ENCODE measurements at places on chromosomes 7 and 10.
A peak's percentile ranks its signal among the peaks of the same experiment; 100 is the strongest.

DNA sequence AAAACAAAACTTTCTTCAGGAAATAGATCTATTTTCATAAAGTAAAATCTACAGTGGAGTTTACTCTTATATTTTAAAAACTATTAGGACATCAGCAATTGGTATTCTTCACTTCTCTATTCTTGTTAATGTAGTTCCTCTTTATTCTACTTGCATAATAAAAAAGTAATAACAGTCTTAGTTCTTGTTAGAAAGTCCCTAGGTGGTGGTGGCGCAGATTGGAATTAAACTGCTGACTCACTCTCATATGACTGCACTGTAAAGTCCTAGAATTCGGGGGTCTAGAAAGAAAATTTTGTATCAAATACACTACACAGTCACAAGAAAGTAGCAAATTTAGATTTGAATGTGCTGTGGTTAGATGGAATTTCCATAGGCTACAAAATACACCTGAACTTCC, 44.6 kb upstream of the TES start:
- DNase-seq = no peak

DNA sequence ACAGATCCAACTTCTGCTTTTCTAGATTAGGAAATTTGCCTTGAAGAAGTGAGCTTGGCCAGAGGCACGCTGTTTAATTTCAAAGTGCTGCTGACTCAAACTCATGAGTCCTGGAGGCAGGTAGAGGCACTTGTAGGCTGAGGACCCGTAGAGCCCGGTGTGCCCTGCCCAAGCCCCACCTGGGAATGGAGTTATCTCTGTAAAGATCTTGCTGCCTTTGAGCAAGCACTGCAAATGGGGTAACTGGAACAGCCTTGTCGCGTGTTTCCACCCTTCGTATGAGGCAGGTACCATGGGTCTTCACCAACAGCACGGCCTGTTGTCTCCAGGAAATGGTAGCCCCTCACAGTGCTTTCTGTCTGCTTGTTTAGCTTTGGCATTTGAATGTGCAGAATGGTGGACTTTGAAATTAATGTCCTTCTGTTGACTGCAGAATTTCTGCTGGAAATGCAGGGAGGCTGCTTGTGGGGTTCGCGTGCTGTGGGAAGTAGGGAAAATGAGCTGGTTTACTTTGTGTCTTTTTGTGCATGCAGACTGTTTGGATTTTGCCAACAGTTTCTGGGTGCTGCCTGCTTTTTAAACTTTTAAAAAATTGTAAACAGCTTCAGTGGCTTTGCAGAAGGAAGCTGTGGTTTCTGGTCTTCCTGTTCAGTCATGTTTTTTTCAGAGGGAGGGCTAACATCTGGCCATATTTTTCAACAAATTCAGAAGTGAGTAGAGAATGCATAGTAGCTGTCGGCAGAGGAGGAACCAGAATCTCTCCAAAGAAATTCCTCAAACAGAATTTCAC, 27.2 kb downstream of the CCM2 start:
- DNase-seq = no peak

DNA sequence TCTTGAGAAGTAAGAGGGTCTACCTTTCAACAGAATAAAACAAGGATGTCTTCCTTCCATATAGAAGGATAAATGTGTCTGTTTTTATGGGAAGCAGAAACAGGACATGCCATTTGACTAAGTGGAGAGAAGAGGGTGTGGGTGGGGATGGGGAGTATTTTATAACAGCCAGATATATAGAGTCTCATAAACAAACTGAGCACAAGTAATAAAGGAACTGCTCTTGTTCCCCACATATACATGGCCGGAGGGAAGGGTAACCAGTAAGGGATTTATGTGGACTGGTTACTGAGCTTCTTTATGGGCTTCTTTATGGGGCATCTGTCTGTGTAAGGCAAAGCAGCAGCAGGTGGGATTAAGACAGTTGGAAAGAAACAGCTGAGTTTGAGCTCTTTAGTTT, 558.1 kb downstream of the REEP3 start:
- no peak for DNase-seq

DNA sequence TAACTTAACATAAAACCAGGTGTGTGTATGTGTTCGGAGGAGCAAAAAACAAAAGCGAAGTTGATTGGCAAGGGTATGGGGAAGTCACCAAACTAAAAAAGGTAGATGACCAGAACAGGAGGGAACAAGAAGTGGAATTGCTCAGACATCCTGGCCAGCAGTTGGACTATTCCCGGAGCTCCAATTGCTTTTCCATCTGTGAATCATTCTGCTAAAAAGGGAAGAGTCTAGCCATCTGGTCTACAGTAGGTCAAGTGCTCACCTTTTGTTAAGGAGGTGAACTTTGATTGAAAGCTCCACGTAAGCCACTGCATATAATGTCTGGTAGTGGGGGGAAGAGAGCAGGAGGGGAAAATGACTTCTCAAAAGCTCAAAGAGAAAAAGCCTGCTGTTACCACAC, 50.0 kb upstream of the BET1 start:
- no peak for DNase-seq

DNA sequence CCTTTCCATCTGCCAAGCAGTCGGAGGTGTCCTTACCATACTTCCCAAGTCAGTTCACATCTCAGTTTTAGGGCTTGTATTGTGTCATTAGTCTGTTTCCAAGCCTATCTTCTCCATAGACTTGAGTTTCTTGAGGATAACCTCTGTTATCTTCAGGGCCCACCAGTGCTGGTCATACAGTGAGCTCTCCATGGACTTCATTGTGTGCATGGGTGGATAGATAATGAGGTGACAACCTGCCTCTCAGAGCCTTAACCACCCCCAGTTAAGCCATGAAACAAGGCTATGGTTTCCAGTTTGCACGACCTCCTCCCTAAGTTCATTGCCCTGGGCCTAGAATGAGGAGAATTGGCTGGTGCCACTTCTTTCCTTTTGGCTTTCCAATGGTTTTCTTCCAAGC, 38.5 kb upstream of the WAC start:
- DNase-seq = no peak

DNA sequence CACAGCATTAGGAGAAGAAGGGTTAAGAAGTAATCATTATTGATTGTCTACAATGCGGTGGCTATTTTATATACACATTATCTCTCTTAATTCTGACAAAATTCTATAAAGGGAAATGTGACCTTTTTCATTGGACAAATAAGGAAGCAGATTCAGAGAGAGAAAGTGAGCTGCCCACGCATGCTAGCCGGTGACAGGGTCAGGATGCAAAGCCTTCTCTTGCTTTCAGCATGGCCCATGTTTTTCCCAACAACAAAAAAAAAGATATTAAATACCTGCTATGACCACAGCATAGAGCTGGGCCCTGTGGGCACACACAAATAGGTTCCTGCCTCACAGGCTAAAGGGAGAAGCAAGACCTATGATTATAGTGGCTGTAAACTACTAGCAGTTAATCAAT, 66.8 kb downstream of the PPP1R3C start:
- no peak for DNase-seq

- DNase-seq = peak; percentile 44
Measured at GRCh38 chr10:63977329-63977923, 456.2 kb downstream of the REEP3 start.

- no peak for DNase-seq
Measured at GRCh38 chr7:113144817-113145216, 26.5 kb upstream of the SMIM30 start.

- no peak for DNase-seq
Measured at GRCh38 chr7:18974803-18975202, 142.6 kb downstream of the TWIST1 start.

DNA sequence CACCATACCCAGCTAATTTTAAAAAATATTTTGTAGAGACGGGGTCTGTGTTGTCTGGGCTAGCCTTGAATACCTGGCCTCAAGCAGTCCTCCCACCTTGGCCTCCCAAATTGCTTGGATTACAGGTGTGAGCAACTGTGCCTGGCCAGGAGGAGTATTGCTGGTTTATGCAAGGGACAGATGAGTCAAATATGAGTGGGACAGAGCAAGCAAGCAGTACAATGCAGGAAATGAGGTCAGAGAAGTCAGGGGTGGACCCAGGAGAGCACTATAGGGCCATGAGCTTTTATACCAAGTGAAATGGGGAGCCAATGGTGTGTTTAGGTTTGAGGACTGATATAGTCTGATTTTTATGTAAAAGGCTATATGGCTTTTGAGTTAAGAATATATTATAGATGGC, 6.3 kb downstream of the TSPAN13 start:
- DNase-seq = no peak

GRCh38 chr7:20503278-20503950, 112.1 kb upstream of the ABCB5 start:
- no peak for DNase-seq

- DNase-seq = no peak
Measured at GRCh38 chr7:7617550-7617949, 23.0 kb upstream of the UMAD1 start.

- no peak for DNase-seq
Measured at GRCh38 chr10:128622706-128623105, 496.5 kb upstream of the MKI67 start.

DNA sequence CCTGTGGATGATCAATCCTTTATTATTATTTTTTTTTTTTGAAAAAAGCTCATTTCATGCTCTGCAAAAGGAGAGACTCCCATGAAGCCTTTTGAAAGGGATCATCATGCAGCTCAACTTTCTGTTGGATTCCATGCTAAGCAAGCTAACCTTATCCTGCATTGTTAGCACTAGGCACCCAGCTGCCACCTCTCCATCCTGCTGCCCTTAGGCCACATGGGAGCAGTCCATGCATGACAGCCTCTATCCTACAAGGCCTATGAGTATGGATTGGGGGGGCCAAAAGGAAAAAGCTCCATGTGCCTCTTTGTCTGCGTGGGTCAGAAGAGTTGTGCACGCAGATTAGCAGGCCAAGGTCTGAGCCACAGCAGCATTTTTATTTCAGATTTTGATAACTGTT, 19.2 kb downstream of the SMNDC1 start:
- DNase-seq = no peak

DNA sequence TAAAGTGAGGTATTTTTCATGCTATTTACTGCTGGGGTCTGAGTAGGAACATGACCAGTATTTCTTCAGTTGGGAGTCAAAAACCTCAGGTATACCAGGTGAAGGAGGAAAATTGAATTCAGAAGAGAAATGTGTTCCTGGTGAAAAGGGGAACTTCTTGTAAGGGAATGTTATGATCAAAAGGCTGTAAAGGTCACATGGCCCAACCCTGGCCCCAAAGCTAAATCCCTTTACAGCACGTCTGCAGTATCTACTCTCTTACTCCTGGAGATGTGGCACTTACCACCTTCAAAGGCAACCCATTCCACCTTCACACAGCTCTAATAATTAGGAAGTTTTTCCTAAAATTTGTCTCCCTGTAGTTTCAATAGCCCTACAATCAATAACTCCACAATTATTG, 15.2 kb downstream of the PIK3AP1 start:
- no peak for DNase-seq

DNA sequence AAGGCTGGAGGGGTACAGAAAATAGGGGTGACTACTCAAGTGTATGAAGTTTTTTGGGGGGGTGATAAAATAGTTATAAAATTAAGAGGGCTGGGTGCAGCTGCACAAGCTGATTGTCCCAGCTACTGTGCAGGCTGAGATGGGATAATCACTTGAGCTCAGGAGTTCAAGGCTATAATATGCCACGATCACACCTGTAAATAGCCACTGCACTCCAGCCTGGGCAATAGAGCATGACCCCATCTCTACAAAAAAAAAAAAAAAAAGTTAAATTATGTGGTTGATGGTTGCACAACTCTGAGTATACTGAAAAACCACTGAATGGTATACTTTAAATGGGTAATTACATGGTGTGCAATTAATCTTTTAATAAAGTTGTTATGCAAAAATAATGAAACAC, 172.9 kb downstream of the SRPK2 start:
- DNase-seq = no peak

GRCh38 chr10:123097039-123097438, 38.7 kb upstream of the HMX3 start:
- no peak for DNase-seq

- DNase-seq = no peak
Measured at GRCh38 chr10:71970869-71971268, 6.7 kb downstream of the CHST3 start.

DNA sequence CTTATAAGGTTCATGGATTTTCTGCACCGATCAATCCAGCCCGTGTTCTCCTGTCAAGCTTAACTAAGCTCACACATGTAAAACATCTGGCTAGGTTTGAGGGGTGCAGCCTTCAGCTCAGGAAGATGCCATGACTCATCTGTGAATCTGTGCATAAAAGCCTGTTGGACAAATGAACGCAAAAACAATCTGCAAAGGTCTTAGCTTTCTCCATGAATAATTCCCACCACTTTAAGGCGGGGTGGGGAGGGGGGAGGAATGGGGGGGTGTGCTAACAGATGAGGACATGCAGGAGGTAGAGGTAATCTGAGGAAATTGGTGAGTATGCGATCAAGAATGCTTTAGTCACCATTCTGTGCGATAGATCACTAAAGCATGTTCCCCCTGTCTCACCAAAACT, 4.8 kb downstream of the DOCK4 start:
- DNase-seq = no peak

DNA sequence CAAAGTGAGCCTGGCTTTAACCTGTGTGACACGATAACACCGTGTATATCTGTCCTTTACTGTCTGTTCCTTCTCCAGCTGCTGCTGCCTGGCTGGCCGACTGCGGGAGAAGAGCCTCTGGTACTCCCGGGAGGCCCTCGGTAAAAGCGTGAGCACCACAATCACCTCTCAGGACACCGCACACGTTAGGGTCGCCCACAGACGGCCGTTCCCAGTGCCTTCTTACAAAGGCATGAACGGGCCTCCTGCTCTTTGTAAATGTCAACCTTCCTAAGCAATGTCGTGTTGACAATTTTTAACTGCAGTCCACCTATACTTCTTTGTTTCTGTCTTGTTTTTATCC, 177.6 kb downstream of the DIP2C start:
- DNase-seq = no peak

DNA sequence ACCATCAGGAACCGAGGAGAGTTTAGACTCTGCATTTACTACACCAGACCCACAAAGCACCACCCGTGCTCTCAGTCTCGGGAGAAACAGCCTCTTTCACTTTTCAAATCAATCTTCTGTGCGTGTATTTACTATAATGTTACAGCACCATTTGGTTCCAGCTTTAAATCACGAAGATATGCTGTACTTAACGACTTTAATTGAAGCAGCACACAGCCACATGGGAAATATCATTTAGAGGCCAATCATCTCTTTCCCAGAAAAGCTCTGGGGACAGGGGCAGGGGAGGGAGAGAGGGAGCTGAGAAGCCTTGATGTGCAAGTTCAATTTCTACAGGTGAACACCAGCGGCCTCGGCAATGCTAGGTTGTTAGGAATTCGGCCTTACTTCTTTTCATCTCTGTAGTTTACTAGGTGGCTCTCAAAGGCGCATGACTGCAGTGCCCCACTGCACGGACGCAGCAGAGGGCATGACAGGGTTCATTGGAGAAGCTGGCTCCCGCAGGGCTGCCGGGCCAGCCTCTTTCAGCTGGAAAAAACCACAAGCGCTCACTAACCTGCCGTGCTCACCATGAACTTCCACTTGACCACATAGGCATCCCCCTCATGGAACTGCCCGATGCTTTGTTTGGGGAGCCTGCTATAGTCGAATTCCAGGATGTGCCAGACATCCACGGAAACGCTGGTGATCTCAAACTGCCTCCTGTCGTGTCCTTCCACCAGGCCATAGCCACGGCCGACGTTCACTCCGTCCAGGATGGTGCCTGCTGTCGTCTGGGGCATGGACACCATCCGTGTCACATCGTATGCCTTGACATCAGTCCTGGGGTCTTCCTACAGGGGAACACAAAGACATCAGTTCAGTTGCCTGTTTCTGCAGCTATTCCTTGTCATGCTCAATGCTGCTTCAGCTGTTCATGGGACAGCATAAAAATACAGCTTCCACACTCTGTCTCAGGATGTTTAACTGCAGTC, 154.5 kb downstream of the SVIL start:
- DNase-seq = no peak

- no peak for DNase-seq
Measured at GRCh38 chr7:22564511-22565045, 64.6 kb upstream of the STEAP1B start.
